Transverse colon (tissue), 4 donors: ENCODE measurements at places on chromosomes 16 and 17.
A peak's percentile ranks its signal among the peaks of the same experiment; 100 is the strongest.

DNA sequence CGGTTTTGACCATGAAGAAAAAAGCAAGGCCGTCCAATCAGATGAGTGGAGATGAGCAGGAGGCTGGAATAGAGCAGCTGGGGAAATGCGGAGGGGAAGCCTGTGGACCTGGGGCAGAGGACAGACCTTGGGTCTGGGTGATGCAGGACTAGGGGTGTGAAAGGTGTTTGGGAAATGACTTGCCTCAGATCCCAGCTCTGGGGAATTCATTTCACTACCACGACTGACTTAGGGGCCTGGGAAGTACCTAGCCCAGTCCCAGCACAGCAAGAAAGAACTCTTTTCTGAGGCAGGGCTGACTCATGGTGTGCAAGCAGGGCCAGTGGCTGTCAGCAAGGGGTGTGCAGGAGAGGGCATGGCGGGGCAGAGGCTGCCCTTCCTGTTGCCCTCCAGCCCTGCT, 14.8 kb downstream of the DNAI2 start:
- DNase-seq, result no peak

DNA sequence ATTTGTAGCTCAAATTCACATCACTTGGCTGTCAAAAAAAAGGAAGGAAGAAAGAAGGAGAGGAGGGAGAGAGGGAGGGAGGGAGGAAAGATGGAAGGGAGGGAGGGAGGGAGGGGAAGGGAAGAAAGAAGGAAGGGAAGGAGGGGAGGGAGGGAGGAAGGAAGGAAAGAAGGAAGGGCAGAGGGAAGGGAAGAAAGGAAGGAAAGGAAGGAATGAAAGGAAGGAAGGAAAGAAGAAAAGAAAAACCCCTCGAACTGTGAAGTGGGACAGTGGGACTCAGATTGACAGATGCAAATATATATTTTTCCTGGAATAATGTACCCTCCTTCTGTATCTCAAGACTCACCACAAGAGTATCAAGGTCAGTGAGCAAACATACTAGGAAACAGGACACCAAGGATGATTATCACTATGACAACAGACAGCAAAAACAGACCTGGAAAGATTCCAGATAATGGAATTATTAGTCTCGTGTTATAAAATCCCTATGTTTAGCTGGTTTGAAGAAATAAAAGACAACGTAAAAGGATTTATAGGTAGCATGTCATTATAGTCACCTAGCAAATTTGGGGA, 24.2 kb upstream of the ABCA3 start:
- DNase-seq, result no peak

GRCh38 chr17:4643676-4644075, 2.2 kb upstream of the ALOX15 start:
- peak; percentile 70 for DNase-seq

- no peak for DNase-seq
These were observed at the start of gene CD300A for GRCh38 chr17:74466111-74466827. Gene CD300A, plus strand, starts transcription at chr17:74466634. Its CDS starts 70 bp downstream, at chr17:74466704.

GRCh38 chr16:88878967-88879787, 12.7 kb upstream of the PABPN1L start:
- no peak for DNase-seq

- no peak for DNase-seq
These were observed 13.8 kb upstream of the ABCC3 start for GRCh38 chr17:50620858-50621257.

DNA sequence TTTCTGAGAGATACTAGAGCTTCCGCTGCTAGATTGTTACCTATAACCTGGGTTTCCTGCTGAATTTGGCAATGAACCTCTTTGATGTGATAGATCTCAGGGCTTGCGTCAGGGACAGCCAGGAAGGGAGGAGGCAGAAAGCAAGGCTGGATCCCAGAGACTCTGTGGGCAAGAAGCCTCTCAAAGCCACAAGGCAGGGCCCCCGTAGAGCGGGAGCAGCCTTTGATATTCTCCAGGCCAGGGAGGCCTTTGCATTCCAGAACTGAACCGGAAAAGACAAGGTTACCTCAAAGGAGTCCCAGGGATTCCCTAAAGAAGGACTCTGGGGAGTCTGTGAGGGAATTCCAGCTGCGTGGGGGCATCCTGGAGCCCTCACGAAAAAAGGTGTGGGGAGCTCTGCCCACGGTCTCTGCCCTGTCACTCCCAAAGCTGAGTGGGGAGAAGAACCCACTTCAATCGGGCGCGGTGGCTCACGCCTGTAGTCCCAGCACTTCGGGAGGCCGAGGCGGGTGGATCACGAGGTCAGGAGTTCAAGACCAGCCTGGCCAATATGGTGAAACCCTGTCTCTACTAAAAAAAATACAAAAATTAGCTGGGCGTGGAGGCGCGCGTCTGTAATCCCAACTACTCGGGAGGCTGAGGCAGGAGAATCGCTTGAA, 14.3 kb upstream of the SCIMP start:
- DNase-seq, result no peak

DNA sequence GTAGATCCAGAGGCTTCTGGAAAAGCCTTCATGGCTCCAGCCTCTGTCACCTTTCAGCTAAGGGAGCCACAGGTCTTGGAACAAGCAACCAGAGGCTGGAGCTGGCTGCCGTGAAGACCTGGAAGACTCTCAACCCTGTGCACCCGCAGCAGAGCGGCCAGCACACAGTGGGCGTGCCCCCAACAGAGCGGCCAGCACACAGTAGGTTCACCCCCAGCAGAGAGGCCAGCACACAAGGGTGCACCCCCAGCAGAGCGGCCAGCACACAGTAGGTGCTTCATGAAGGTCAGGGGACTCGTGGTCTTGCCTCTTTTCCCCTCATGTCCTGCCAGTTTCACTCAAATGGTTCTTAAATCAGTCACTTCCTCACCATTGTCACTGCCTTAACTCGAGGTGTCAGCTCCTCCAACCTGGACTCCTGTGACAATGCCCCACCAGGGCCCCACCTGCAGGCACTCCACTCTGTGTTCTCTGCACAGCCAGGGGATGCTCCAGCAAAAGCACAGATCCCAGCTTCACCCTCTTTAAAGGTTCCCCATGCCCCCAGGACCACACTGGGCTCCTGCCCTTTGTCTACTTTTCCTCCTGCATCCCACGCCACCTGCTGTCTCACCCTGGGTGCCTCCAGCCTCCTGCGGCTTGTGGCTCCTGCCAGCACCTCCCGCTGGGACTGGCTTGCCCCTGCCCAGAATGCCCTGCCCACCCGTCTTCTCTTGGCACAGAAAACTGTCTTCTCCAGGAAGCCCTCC, 42.4 kb upstream of the DOC2B start:
- DNase-seq, result peak; percentile 3

- DNase-seq, result peak; percentile 43
These were observed 732 bp downstream of the TNRC6A start for GRCh38 chr16:24729951-24730815.

DNA sequence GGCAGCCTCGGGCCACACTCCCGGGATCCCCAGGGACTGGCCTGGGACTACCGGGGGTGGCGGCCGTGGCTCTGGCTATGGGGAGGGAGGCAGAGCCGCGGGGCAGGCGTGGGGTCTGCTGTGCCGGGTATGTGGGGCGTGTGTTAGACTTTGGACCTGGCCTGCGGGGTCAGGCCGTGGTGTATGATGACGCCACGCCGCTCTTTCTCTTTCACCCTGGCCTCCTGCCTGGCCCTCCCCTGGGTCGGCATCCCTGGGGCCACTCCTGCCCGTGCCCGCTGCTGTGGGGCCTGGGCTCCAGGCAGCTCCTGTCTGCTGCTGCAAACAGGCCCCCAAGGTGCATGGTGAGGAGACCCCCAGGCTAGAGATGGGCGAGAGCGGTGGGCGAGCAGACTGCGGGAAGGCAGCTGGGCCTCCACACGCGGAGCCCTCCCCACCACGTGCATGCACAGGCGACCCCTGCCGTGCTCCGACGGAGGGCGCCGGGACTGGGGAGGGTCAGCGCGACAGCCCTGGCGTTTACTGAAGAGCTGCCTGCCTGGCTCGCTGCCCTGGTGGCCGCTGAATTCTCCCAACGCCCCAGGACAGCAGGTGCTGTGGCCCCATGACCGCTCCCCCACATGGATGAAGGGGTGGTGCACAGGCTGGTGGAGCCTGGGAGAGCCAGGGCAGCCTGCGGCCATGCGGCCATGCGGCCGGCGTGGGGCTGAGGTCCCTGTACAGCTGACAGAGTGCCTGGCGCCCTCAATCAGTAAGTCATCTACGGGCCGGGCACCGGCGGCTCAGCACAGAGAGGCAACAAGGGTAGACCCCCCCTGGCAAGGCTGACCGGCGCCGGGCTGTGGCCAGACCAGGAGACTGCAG, 16.0 kb downstream of the CAPN15 start:
- no peak for DNase-seq

DNA sequence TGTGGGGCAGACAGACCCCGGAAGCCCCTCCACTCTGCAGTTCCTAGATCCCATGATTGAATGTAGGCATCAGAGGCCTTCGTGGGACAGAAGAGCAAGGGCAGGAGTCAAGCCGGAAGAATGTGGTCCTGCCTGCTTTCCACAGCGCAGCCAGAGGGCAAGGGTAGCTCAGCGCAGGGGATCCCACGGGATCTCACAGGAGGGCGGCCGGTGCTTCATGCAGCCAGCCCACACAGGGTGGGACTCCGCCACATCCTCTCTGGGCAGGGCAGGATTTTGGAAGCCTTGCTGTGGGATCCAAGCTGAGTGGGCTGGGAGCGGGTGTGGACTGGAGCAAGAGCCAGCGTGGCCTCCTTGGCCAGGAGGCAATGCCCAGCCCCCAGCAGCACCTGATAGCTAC, 13.0 kb downstream of the KATNB1 start:
- DNase-seq, result no peak

DNA sequence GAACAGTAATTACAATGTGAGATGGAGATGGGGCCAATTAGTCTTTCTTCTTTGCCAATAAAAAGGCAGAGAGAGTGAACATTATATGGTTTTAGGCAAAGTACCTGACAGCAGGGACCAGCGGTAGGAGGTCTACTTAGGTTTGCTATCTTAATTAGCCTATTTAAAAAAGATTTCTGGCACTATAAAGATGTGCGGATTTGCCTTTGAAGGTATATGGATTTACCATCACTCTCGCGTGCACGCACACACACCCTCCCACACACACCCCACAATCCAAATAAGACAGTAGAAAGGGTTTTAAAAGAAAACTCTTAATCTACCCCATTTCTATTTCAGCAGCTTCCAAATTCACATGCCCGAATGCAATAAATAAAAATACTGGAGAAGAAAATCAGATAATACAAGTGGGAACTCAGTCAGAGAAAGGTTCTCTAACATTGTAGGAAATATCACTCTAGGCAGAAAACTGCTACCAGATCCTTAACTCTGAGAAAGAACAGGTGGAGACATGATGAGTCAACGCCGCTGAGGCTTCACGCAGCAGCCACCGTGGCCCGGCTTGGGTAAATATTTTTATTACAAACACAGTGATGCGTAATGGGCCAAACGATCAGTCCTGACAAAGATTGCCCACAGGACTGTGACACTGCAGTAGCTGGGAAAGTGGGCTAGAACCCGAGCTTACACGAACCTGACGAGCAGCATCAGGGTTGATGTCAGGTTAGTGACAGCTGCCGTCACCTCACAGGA, 66.6 kb upstream of the AXIN2 start:
- DNase-seq, result peak; percentile 71

- DNase-seq, result peak; percentile 29
These were observed 26.1 kb downstream of the ZFPM1 start for GRCh38 chr16:88478889-88479792.

DNA sequence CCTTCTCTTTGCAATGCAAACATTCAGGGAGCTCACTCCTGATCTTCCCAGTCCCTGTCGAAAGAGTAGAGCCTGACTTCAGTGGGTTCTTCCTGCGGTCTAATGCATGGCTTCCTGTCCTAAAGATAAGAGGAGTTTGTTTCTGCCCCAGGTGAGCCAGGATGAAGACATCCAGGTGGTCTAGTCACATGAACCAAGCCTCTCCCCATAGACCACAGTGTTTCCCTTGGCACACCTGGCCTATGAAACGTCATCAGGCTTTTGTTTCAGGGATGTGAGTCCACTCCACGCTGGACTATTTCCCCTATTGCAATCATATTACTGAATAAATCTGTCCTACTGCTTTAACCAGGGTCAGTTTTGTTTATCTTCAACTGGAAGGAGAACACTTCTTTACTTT, 21.1 kb downstream of the CES1 start:
- no peak for DNase-seq

- no peak for DNase-seq
These were observed 14.4 kb downstream of the CTRL start for GRCh38 chr16:67917140-67917851.

- no peak for DNase-seq
These were observed 242.2 kb downstream of the SHISA9 start for GRCh38 chr16:13143551-13143950.

DNA sequence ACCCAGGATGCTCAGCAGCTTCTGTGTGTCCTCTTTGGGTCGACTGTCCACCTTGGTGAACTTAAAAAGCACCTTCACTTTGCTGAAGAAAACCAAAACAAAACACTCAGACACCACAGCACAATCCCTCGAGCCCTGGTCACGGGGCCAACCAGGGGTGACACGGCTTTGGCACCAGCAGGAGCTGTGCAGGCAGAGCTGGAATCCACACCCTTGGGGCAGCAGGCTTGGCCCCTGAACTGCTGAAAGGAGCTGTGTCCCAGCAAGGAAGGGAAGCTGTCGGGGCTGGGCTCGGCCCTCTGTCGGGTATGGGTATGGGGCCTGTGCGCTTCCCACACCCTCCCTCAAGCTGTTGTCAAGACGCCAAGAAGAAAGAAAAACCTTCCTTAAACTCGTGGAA, 7.6 kb upstream of the PLD6 start:
- no peak for DNase-seq

GRCh38 chr16:2867987-2868789, 10.2 kb upstream of the PRSS22 start:
- peak; percentile 97 for DNase-seq

DNA sequence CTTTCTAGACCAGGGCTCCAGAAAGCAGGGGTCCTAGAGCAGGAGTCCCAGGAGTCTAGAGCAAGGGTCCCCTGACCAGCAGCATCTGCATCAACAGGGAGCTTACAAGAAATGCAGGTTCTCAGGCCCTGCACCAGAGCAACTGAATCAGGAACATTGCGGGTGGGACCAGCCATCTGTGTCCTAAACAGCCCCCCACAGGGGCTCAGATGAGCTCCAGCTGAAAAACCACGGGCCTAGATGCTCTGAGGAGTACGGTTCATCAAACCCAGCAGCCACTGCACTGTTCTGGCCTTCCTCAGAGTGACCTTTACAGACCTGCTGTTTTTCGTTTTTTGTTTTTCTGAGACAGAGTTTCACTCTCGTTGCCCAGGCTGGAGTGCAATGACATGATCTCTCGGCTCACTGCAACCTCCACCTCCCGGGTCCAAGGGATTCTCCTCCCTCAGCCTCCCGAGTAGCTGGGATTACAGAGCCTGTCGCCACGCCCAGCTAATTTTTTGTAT, 438.2 kb downstream of the SOX9 start:
- DNase-seq, result no peak

- no peak for DNase-seq
These were observed 27.8 kb downstream of the PITPNM3 start for GRCh38 chr17:6528557-6528956.

- peak; percentile 43 for DNase-seq
These were observed 206.3 kb upstream of the FOXF1 start for GRCh38 chr16:86303787-86304678.

DNA sequence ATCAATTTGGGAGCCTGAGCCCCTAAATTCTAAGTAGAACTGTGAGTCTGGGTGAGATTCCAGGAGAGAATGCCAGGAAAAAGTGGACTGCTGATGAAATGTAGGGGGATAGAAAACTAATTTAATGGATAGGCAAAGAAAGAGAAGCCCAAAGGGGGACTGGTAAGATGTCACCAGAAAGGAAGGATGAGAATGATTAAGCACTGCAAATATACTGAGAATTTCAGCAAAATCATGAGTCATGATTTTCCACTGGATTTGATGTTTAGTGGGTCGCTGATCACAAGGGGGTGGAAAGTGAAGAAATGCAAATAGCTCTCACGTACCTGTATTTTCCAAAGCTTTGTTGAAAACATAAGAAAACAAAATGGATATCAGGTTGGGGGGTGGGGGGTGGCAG, 201.8 kb downstream of the SLC39A11 start:
- DNase-seq, result no peak
